Activated naive CD8-positive, alpha-beta T cell treated with anti-CD3 and anti-CD28 coated beads, Interleukin-2, amount 10 ng/mL, durations not matched to agents 7 days and 5 days (primary cell): ENCODE measurements at places on chromosomes 3 and 15.

DNA sequence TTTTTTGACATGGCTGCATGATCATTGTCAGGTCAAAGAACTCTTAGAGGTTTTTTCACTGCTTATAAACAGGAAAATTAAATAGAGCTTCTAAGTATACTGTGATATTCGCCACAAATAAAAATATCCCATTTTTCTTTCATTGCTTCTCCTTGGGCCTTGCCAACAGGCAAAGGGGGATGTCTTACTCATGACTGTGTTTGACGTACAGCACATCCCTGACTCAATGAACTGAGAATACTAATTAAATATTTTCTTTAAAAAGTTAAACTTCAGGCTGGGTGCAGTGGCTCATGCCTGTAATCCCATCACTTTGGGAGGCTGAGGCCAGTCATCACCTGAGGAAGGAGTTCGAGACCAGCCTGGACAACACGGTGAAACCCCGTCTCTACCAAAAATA lies 41.4 kb upstream of the CCDC80 start:
- no peak for DNase-seq

DNA sequence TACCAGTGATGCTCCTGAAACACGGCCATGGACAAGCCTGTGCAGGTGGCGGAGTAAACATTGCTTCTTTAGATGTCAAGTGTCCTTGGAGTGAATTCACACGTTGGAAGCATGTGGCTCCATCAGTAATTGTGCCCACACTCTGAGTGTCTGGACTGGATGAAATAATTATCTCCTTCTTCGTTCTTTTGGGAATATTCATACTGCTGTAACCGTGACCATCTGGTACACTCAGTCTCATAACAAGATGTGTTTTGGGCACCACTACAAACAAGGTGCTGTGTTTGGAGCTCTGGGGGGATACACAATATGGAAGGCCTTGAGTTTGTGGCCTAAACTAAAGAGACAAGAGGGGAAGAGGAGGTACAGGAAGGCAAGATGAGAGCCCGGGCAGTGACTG lies 165.6 kb downstream of the APBA2 start:
- DNase-seq = no peak

DNA sequence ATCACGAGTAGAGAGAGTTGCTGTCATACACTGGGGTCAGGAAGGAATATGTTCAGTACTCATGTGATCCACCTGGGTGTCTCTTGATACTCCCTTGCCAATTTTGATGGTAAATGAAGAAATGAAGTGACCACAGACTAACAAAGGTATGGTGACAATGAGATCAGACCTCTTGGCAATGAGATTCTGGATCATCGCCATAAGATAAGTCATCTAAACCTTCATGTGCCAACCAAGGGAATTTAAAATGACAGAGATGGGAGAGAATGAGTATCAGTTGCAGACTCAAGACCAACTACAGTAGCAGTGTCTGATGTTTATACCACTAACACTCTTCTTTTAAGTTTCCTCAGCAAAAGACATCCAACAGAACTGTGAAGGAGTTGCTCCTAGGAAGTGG lies 601.0 kb downstream of the MECOM start:
- DNase-seq = no peak

DNA sequence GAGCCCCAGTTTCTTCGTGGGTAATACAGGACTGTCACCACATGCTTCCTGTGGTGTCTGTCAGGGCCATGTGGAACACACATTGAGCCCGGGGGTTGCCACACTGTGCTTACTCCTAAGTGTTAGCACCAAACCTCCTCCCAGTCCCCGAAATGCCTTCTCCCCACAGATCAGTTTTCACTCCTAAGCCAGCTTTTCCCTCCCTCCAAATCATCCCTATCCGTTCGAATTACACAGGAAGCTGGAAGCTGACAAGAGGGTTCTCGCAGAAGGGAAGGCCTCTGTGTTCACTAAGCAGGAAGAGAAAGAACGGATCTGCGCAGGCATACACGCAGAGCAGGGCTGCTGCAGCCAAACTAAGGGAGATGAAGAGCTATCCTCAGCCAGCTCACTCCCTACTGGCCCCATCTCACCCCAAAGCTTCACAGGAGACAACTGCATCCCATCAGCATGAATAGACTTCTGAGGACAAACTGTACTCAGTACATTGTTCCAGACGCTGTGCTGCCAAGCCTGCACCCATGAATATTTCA lies 32.3 kb downstream of the XXYLT1 start:
- DNase-seq = no peak

DNA sequence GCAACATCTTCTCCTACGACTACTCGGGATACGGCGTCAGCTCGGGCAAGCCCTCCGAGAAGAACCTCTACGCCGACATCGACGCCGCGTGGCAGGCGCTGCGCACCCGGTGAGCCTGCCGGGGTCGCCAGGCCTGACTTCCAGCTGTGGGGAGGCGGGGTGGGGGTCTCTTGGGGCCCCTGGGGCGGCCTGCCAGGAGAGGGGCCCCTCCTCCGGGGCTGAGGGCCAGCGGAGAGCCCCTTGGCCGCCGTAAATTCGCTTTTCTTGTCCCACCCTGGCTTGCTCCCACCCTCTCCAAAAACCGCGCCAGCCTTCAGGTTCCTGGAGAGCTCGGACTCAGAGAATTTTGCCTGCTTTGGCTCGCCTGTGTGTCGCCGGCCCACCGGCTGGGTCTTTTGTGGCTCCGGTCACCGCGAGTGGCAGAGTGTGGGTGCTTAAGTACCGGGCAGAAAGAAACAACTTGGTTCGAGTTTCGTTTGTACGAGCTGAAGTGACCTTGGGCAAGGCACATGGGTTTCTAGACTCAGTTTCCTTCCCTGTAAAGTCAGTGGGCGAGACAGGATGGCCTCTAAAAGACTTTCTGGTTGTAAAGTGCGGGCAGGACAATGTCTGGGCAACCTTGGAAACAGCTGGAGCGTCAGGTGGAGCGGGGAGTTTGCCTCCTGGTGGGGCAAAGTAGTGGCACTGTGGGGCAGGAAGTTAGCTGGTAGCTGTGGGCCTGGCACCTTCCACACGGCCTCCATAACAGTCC lies 976 bp downstream of the ABHD17C start:
- no peak for DNase-seq

DNA sequence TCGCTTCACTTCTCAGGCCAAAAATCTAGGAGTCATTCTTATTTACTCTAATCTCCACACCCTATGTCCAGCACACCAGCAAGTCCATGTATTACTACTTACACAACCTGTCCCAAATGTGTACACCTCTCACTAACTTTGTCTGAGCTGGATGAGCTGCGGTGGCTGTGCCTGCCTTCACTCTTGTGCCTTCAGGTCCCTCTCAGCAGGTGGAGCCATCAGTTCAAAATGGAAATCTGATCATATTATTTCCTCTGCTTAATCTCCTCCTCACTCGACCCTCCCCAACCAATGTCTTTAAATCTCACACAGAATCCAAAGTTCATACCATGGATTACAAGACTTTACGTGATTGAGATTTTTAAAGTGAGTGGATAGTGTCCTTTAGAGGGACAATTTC lies 82.8 kb downstream of the SSR3 start:
- no peak for DNase-seq

DNA sequence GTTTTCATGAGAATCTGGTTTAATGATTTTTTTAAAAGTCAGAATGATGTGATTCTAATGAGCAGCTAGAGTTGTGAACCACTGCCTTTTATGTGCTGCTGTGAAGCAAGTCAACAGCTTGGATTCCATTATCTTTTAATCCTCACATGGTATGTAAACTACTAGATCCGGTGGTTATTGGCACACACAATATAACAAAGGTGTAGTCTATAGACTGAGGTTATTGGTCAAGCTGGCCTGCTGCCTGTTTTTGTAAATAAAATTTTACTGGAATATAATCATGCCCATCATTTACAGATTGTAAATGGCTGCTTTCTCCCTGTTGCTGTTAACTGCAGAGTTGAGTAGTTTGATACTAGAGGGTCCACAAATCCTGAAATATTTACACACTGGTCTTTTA lies 103.1 kb downstream of the OTOL1 start:
- no peak for DNase-seq

GRCh38 chr15:85374831-85375230 lies 5.6 kb upstream of the AKAP13 start:
- no peak for DNase-seq

- no peak for DNase-seq
Observed at GRCh38 chr3:20074226-20075063, 34.2 kb downstream of the KAT2B start.

- DNase-seq = no peak
Observed at GRCh38 chr3:12446298-12446697, 38.0 kb upstream of the TSEN2 start.

- DNase-seq = no peak
Observed at GRCh38 chr3:136939489-136939888, 18.3 kb upstream of the IL20RB start.

DNA sequence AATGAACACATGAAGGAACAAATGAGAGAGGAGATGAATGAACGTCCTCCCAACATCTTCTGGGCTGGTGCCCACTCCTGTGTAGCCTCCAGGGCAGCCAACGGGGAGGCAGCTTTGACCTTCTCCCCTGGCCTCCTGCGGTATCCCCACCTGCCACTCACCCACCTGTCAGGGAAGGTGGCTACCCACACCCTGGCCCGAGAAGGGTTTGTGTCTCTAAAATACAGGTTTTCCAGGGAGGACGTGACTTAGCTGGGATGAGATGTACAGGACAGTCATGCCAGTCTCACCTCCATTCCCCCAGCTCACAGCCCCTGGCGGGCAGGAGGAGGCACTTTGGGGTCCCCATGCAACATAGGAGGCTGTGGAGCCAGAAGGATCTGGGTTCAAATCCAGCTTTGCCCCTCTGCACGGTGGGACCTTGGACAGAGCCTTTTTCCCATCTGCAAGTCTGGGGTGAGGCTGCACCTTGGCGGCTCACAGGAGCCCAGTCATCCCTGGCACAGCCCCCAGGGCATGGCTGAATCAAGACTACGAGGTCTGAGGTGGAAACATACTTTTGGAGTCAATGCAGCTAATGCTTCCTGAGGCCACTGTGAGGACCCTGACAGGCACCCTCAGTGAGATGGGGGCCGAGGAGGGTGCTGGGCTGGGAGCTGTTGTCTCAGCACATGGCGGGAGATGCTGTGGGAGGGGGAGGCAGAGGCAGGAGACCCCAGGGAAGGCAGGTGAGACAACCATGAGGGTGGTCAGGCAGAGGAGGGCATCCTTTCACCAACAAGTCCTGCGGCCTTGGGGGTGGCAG lies 11.1 kb upstream of the PLXND1 start:
- no peak for DNase-seq

- DNase-seq = no peak
Observed at GRCh38 chr3:188822004-188822403, 349.8 kb upstream of the TPRG1 start.

DNA sequence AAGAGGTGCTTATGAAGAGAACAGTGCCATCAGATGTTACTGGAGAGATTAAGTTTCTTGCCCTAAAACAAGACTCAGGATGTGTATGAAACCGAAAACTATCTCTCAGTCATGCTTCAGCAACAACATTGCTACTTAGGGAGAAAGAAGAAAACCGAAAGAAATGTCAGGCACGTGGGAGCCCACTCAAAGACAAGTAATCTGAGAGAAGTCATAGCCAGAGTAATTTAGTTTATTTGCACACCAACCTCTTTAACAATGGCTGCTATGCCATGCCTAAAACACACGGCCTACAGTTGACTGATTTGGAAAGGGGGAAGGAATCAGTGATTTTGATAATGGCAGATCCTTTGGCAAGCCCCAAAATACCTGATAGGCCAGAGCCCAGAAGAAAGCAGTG lies 162.9 kb downstream of the TIGIT start:
- DNase-seq = no peak

- no peak for DNase-seq
Observed at GRCh38 chr3:143313893-143314188, 194.3 kb downstream of the CHST2 start.

DNA sequence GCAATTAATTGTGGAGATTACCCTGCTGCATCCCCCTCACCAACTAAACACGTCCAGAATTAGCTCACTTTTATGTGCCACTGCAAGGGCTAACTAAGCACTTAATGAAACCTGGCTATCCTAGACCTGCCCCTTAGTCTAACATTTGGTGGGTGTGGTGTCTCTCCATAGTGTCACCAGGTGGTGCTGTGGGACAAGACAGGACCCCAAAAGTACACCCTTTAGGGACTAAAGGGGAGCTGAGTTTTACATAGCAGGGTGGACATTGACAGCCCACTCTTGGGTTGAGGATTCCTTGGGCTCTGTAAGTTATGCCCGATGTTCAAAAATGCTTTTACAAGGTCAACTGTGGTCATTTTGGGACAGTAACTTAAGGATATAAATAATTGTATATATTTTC lies 5.7 kb downstream of the DUT start:
- DNase-seq = no peak

DNA sequence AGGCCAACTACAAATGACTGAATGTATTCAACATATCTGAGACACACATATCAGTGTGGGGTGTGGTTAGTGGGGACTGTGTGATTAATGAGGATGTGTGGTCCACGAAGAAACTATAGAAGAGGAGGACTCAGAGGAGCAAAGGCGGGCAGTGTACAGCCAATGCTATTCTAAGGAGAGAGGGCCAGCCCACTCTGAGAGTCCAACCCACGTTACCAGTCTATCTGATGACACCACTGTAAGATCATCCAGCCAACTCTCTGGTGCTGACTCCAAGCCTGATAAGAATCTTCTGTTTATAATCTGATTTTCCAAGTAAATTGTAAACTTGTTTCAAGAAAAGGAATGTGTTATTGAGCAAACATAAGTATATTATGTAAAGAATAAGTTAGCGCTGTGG lies 47.2 kb downstream of the MCF2L2 start:
- DNase-seq = no peak
